ENCODE measurements at places on chromosomes 2 and 18.

- DNase-seq, result no peak
These were observed 947 bp upstream of the ANKRD44 start for GRCh38 chr2:197311421-197312033.

- no peak for DNase-seq
These were observed 23.2 kb upstream of the FIGN start for GRCh38 chr2:163759013-163759412.

GRCh38 chr2:6986301-6986911 lies 69.2 kb downstream of the RNF144A start:
- DNase-seq, result no peak

- no peak for DNase-seq
These were observed 608.7 kb upstream of the REG3G start for GRCh38 chr2:78416625-78417300.

- no peak for DNase-seq
These were observed 303.9 kb downstream of the EIPR1 start for GRCh38 chr2:3073704-3074103.

DNA sequence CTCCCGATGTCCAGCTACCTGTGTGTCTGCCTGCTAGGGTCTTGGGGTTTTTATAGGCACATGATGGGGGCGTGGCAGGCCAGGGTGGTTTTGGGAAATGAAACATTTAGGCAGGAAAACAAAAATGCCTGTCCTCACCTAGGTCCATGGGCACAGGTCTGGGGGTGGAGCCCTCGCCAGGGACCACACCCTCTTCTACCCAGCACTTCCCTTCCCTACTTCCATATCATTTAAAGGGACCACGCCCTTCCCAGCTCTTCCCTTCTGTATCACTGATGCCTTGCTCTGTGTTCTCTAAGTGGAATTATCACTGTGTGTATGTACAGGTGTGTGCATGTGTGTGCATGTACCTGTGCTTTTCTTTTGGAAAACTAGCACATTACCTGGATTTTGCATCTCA lies 6.3 kb downstream of the UGT1A1 start:
- DNase-seq, result no peak

DNA sequence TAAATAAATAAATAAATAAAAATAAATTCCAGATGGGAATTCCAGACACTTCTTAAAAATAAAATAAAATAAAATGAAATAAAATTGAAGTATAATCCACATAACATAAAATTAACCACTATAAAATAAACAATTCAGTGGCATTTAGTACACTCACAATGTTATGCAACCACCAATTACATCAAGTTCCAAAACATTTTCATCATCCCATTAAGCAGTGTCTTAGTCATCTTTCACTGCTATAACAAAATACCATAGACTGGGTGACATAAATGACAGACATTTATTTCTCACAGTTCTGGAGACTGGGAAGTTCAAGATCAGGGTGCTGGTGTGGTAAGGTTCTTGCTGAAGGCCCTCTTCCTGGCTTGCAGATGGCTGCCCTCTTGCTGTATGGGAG lies 22.6 kb upstream of the PROKR1 start:
- no peak for DNase-seq

Measured in activated naive CD4-positive, alpha-beta T cell treated with anti-CD3 and anti-CD28 coated beads for 36 hours (primary cell).